Stimulated activated CD8-positive, alpha-beta memory T cell treated with anti-CD3 and anti-CD28 coated beads, Interleukin-15, amount 100 ng/mL, for 48 hours (primary cell): ENCODE measurements at places on chromosomes 6 and 20.

DNA sequence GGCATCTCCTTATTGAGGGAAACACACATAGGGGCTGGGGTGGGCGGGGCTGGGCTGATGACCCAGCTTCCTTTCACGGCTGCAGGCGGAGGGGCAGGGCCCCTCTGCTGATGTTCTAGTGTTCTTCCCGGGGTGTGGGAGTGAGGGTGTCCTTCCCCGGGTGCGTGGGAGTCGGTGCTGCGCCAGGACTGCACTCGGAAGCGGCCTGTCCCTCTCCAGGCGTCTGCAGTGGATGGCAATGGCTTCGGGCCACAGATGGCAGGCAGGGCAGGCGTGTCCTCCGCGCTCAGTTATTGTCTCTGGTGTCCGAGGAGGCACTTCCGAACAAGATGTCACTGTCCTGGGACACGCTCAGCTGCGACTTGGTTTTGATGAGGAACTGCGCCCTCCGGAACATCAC is 19.2 kb downstream of the KCNG1 start:
- DNase-seq, result no peak

GRCh38 chr20:3710703-3711483 is 1.5 kb downstream of the SIGLEC1 start:
- DNase-seq, result peak; percentile 52

DNA sequence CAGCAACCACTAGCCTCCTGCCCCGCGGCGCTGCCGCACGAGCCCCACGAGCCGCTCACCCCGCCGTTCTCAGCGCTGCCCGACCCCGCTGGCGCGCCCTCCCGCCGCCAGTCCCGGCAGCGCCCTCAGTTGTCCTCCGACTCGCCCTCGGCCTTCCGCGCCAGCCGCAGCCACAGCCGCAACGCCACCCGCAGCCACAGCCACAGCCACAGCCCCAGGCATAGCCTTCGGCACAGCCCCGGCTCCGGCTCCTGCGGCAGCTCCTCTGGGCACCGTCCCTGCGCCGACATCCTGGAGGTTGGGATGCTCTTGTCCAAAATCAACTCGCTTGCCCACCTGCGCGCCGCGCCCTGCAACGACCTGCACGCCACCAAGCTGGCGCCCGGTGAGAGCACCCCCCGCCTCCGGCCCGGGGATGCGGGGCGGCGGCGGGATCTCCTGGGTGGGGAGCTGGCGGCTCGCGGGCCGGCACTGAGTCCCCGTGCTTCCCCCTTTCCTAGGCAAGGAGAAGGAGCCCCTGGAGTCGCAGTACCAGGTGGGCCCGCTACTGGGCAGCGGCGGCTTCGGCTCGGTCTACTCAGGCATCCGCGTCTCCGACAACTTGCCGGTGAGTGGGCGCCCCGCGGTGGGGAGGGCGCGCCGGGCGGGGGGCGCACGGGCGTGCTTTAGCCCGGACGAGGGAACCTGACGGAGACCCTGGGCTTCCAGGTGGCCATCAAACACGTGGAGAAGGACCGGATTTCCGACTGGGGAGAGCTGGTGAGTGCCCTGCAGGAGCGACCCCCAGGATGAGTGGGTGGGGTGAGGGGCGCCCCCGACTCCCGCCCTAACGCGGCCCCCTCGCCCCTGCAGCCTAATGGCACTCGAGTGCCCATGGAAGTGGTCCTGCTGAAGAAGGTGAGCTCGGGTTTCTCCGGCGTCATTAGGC is 585 bp downstream of the PIM1 start:
- DNase-seq, result no peak

DNA sequence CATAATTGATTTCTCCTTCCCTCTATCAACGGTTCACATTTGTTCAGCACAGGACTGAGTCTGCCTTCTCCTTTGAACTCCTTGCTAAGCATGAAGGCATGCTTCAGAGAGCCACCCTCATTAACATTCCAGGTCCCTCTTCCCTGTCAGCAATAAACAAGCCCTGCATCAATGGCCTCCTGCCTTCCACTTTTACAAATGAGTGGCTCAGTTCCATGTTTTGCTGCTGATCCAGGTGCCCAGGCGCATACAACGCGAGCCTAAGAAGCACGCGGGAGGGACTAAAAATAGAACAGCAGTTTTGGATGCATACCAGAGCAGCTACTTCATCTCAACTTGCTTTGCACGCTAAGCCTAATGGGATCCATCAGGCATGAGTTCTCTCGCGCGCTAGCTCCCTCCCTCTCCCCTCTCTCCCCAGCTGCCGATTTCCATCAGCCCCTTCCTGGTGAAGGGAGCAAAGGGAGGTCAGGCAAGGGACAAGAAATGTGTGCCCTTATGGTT is 53.4 kb downstream of the TRAF3IP2 start:
- DNase-seq, result no peak

DNA sequence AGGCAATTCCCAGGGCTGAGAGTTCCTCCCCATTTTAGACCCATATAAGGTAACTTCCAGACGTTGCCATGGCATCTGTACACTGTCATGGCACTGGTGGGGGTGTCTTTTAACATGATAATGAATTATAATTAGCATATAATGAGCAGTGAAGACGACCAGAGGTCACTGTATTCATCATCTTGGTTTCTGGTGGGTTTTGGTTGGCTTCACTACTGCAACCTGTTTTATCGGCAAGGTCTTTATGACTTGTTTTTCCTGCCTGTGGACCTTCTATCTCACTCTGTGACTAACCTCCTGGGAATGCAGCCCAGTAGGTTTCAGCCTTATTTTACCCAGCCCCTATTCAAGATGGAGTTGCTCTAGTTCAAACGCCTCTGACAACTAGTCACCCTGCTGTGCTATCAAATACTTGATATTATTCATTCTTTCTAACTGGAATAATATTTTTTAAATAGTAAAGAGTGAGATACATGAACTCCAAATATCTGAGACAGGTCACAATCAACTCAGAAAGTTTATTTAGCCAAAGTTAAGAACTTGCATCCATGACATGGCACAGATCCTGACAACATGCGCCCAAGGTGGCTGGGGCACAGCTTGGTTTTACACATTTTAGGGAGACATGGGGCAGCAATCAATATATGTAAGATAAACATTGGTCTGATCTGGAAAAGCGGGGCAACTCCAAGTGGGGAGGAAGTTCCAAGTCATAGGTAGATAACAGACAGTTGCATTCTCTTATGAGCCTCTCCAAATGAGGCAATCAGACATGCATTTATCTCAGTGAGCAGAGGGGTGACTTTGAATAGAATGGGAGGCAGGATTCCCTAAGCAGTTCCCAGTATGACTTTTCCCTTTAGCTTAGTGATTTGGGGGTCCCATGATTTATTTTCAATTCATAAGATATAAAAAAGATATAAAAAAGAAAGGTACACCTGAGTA is 1.2 kb upstream of the UFL1 start:
- DNase-seq, result no peak

- no peak for DNase-seq
These were observed 210.0 kb downstream of the PTPRT start for GRCh38 chr20:42979720-42980119.

- no peak for DNase-seq
These were observed 31.9 kb upstream of the TAB2 start for GRCh38 chr6:149285626-149286025.

- no peak for DNase-seq
These were observed 11.0 kb downstream of the PACSIN1 start for GRCh38 chr6:34476921-34477320.

GRCh38 chr6:91135406-91136103 is 548.7 kb upstream of the MAP3K7 start:
- DNase-seq, result no peak

DNA sequence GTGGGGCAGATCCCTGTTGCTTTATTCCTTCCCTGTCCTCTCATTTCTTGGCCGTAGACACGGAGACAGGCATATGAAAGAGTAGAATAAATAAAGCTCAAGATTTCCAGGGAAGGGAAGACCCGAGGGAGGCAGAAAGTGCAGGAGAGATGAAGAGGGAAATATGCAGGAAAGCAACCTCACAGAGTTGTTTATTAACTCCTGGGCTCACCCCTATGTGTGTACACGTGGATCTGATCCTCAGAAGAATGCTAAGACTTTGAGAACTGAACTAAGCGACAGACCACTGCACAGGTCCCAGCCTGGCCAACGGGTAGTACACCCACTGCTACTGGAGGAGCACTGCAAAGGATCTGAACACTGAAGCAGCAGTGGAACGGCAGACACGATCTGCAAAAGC is 156.2 kb downstream of the KIF16B start:
- no peak for DNase-seq

DNA sequence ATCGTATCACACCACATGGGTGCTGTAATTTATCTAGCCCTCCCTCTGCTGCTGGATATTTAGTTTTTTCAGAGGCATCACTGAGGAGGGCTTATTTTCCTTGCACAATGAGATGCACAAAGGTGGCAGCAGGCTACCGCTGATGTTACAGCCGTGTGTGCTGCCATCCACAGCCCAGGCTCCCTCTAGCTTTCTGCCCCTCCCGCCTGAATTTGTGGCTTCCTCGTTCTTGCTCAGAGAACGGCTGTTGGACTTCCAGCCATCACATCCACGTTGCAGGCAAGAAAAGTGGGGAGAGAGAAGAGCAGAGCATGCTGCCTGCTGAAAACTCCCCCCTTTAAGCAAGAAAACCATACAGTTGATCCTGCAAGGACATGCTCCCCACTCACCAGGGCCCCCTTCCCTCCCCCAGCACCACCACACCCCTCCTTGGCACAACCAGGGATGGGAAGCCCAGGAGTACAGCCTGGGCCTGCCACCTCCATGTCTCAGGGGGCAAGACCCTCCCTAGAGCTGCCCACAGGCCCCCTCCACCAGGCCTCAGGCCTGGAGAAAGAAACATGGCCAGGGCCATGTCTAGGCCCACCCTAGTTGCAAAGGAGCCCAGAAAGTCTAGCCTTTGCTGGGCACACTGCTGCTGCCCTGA is 102.6 kb downstream of the MRPL14 start:
- DNase-seq, result no peak

GRCh38 chr6:134607411-134607810 is 289.5 kb upstream of the SGK1 start:
- no peak for DNase-seq

GRCh38 chr6:27019651-27020552 is 227.6 kb upstream of the PRSS16 start:
- peak; percentile 39 for DNase-seq
